GM23248 (cell line): ENCODE measurements at places on chromosomes 7 and 10. TPM values are rescaled to one million over a fixed set of nuclear protein-coding genes. Genes with fewer than 3 reads are reported as not detected.
A peak's percentile ranks its signal among the peaks of the same experiment; 100 is the strongest.

- DNase-seq, result no peak
Measured at GRCh38 chr10:48576501-48576900, 28.4 kb downstream of the ARHGAP22 start.

GRCh38 chr10:61289813-61290212 lies 163.4 kb downstream of the TMEM26 start:
- DNase-seq, result no peak

DNA sequence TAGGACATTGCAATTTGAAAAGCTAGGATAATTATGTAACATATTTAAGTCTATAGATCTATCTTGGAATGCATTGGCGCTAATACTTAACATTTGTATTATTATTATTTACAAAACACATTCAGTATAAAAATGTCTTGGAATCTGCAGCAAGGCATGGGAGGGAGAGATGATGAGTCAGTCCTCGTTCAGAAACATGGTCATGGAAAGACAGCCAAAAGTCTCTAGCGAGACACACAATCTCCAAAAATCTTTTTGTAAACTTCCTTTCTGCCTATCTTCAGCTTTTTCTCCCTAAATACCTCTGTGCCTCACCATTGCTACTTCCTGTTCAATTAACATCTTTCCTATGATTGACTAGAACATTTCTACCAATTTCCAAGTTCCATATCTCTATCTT lies 188.4 kb upstream of the CACNA2D1 start:
- peak; percentile 69 for DNase-seq

- DNase-seq, result no peak
Measured at GRCh38 chr10:119209736-119210355, 2.5 kb downstream of the GRK5 start.

DNA sequence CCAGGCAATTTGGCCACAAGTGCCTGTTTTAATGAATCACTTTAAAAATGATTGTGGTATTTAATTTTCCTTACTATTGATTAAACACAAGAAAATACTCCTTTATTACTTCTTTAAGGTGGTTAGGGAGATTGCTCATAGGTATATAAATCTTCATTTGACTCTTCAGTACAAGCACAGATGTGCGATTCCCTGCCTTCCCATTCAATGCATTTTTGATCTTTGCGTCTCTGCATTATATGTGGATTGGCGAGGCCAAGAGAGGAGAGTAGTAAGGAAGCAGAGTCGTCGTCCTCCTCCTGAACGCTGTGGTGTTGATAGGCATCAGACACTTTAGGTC lies 683.7 kb downstream of the LRMDA start:
- DNase-seq, result no peak

DNA sequence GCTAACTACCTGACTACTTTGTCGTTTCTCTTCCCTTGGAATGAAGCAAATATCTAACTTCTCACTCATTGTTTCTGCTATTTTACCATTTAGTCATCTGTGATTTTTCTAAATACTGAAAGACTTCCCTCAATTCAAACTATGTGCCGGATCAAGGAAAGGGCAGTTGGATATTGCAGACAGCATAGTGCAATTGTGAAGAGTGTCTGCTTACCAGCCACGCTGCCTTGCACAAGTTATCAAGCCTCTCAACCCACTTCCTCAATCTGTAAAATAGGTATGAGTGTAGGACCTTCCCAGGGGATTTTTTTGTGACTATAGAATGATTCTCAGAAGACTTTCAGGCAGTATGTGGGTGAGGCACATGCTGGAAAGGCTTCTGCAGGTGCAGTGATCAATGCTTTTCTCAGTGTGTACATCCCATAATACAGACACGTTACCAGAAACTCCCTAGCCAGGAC lies 54.3 kb downstream of the EGFR start:
- DNase-seq, result peak; percentile 62

GRCh38 chr10:130047336-130047735 lies 63.3 kb downstream of the C10orf143 start:
- no peak for DNase-seq

GRCh38 chr7:150727381-150727780 lies 9.8 kb upstream of the GIMAP5 start:
- no peak for DNase-seq

DNA sequence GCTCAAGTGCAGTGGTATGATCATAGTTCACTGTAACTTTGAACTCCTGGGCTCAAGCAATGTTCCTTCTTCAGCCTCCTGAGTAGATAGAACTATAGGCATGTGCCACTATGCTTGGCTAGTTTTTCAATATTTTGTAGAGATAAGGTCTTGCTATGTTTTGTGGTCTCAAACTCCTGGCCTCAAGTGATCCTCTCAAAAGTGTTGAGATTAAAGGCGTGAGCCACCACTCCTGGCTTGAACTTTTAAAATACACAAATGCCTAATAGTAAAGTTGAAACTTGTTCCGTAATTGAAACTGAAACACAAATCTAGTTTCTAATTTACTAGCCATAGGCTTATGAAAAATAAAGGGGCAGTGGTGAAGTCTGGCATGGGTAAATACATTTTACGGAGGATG lies 65.7 kb downstream of the AP3M1 start:
- no peak for DNase-seq

- no peak for DNase-seq
Measured at GRCh38 chr7:67863911-67864310, 867.3 kb downstream of the TYW1 start.

- DNase-seq, result peak; percentile 55
Measured at GRCh38 chr7:144256112-144256511, 8.5 kb downstream of the OR2A7 start.

- DNase-seq, result peak; percentile 23
Measured at GRCh38 chr7:112084520-112084971, 121.7 kb downstream of the DOCK4 start.

DNA sequence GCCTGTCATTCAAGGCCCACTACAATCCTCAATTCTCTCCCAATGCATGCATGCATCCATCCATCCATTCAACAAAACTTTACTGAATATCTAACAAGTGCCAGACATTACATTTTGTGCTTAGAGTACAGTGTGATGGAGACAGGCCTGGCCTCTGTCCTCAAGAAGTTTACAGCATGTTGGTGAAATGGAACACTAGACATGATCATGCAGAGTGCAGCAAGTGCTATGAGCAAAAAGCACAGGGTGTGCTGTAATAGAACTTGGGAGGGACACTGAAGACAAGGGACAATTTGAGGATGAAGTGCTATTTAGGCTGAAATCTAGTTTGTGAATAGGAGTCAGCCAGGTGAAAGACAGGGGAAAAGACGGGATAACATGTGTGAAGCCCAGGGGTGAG lies 347.8 kb downstream of the PTEN start:
- no peak for DNase-seq

DNA sequence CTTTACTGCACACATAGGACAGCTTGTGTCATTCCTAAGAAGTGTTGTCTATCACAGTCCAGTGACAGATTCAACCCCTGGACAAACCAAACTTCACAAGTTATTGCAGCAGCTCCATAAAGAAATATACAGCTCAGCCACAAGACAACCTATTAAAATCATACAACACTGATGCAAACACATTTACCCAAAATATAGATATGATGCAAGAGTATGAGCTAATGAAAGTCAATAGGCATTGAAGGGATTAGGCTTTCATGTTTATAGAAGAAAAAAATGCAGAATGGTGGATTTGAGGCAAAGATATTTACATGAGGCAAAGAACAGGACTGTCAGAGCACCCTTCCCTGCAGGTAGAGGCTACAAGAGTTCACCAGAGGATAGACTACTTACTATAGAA lies 14.9 kb upstream of the RAPGEF5 start:
- DNase-seq, result no peak

- peak; percentile 42 for DNase-seq
Measured at GRCh38 chr7:83613232-83613631, 35.7 kb downstream of the SEMA3E start.

GRCh38 chr10:46216836-46217751 lies 69.7 kb upstream of the ANTXRL start:
- DNase-seq, result peak; percentile 45

- no peak for DNase-seq
Measured at GRCh38 chr7:3899559-3899991, 598.5 kb downstream of the SDK1 start.

DNA sequence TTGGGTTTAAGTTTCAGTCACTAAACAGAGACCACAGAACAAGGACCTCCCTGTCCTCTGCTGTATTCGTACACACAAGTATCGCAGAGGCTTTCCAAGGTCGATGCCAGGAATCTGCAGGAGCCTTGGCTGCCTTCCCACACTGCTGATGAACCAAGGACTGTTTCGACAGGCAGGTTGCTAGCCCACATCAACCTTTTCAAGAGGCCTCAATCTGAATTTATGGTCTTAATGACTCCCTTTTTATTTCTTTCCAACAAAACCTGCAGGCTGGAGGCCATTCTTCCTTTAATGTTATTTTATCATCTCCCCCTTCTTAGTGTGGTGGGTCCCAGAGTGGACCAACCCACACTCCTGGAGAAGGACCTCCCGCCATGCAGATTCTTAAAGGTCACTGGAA lies 45.6 kb downstream of the JCAD start:
- no peak for DNase-seq

- no peak for DNase-seq
Measured at GRCh38 chr7:4998244-4998643, 39.3 kb upstream of the MMD2 start.

DNA sequence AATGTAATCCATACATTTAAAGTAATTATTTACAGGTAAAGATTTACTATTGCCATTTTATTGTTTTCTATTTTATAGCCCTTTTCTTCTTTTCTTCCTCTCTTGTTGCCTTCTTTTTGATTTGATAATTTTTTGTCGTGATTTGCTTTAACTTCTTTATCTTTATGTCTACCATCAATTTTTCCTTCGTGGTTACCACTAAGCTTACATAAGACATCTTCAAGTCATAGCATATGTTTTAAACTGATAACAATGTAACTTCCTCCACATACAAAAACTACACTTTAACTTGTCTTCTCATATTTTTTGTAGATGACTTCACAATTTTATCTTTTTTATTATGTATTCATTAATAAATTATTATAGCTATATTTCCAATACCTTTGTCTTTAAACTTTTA lies 316.6 kb downstream of the PLXDC2 start:
- no peak for DNase-seq

- no peak for DNase-seq
Measured at GRCh38 chr7:124645704-124646103, 119.9 kb downstream of the GPR37 start.

- DNase-seq, result no peak
Measured at GRCh38 chr10:125684581-125684980, 1.6 kb upstream of the TEX36 start.

The ZNF727 gene
- polyA plus RNA-seq, result not detected in 2 replicates

The CACNB2 gene
- 0.23 and 0.31 TPM in 2 replicates for polyA plus RNA-seq

The GPR146 gene
- 4.3 and 5.1 TPM in 2 replicates for polyA plus RNA-seq

The BMPER gene
- 40.5 TPM in 2 replicates for polyA plus RNA-seq

The FRAT1 gene
- polyA plus RNA-seq, result 0.44 and 0.75 TPM in 2 replicates

The CRHR2 gene
- 0.05 TPM in 1 of 2 replicates, not detected in the other for polyA plus RNA-seq

The GDF2 gene
- polyA plus RNA-seq, result not detected in 2 replicates
